ENCODE measurements at places on chromosomes 2 and 18.

- no peak for DNase-seq
Measured at GRCh38 chr18:34647251-34647650, 62.8 kb upstream of the DTNA start.

- DNase-seq, result no peak
Measured at GRCh38 chr2:169104848-169105247, 35.5 kb downstream of the DHRS9 start.

- no peak for DNase-seq
Measured at GRCh38 chr2:119126650-119127049, 31.9 kb downstream of the C1QL2 start.

DNA sequence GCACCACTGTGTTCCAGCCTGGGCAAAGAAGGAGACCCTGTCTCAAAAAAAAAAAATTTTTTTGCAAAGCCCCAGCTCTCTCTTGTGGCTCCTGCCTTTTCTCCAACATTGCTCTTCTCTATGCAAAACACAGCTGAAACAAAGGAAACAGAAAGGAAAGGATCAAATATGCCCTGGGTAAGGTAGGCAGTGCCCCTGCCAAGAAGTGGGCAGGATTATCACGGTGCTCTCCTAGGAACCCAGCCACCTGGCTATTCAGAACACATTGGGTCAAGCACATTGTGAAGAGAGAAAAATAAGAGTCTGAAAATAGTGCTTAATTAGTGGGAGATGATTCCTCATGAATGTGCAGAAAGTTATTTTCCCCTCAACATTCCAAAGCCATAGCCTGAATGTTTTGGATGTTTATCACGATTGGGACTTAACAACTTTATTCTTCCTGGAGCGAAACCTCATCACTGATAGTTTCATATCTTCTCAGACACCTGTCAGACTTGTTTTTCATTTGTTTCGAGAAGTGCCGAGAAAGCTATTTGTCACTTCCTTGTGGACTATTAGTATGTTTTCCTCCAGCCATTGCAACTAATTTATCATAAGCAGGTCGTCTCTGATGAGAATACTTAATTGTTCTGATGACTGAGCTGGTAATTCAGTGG is 42.7 kb upstream of the RPL31 start:
- no peak for DNase-seq

- DNase-seq, result peak; percentile 76
Measured at GRCh38 chr2:137947728-137948336, 16.4 kb upstream of the HNMT start.

DNA sequence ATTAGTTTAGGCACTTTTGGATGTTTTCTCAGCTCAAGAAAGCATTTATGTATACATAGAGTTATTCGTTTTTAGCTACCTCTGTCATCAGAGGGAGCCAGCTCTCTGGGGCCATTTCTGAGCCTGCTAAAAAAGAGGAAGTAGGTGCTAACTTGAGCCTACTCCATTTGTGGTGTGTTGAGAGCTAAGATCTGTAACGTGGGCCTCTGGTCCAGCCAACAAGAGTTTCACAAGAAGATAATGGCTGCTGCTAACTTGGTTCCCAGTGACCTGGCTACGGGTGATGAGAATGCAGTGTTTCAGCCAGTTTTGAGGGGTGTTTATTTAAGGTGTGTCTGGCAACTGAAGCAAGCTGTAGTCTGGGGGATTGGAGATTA is 182.5 kb downstream of the PRKCE start:
- no peak for DNase-seq

GRCh38 chr2:39107156-39107555 is 13.7 kb downstream of the SOS1 start:
- peak; percentile 18 for DNase-seq

GRCh38 chr2:19899985-19900930 is 1.5 kb downstream of the TTC32 start:
- DNase-seq, result peak; percentile 14

GRCh38 chr2:226874749-226875148 is 38.9 kb downstream of the RHBDD1 start:
- no peak for DNase-seq

- no peak for DNase-seq
Measured at GRCh38 chr2:164126960-164127660, 391.3 kb upstream of the FIGN start.

DNA sequence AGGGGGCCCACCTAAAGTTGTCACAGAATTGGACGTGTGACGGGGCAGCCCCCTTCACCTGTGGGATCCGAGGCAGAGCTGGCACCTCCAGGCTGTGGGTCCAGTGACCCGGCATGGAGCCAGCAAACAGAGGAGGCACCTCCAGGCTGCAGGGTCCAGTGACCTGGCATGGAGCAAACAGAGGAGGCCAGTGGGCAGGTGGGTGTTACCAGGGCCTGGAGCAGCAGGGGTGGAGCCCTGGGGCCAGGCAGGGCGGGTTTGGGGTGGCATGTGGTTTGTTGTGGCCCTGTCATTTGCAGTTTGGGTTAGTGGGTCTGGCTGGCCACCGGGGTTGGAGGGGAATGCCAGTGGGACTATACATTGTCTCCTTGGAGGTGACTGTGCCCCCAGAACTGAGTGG is 68.2 kb downstream of the HPCAL1 start:
- DNase-seq, result no peak

DNA sequence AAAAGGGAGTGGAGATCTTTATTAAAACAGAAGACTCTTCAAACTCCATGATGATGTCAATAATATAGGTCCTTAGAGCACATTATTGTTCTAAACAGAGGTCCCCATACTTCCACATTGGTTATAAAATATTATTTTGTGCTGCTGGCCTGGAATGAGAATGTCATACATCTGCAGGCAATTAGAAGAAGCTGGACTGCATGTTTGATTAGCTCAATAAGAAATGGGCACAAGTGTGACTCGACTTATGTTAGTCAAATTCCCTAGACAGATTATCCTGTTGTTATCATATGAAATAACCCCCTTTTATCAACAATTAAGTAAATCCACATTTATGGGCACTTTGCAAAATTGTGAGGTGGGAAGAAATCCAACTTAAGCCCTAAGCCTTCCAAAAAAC is 8.8 kb downstream of the EFEMP1 start:
- no peak for DNase-seq

- DNase-seq, result peak; percentile 18
Measured at GRCh38 chr18:35917043-35917442, 55.4 kb upstream of the RMP24 start.

GRCh38 chr2:62477573-62477972 is 28.4 kb downstream of the TMEM17 start:
- no peak for DNase-seq

GRCh38 chr2:9297807-9298206 is 91.2 kb downstream of the ASAP2 start:
- DNase-seq, result no peak

DNA sequence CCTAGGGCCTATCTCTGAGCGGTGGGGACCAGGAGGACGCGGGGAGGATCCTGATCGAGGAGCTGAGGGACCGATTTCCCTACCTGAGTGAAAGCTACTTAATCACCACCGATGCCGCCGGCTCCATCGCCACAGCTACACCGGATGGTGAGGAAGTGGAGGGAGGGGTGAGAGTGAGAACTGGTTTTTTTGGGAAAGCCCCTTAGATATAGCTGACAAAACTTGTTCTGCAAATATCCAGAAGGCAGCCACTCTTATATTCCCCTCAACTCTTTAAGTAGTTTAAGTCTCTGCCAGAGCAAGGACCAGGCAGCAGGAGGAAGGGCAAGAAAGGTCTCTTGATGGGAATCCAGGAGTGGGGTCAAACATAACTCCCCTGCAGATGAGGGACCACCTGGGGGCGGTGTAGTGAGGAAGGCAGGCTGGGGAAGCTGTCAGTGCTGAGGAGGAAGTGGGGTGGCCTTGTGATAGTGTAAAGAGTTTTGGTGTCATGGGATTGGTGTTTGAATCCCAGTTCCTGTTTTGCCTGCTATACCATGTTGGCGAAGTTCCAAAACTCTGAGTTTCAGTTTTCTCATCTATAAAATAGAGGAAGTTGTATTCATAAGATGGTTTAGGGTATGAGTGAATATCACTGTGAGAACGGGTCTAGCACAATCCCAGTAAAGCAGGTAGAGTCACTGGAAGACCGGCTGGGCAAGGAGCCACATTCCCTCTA is 3.4 kb downstream of the NAGK start:
- peak; percentile 32 for DNase-seq

DNA sequence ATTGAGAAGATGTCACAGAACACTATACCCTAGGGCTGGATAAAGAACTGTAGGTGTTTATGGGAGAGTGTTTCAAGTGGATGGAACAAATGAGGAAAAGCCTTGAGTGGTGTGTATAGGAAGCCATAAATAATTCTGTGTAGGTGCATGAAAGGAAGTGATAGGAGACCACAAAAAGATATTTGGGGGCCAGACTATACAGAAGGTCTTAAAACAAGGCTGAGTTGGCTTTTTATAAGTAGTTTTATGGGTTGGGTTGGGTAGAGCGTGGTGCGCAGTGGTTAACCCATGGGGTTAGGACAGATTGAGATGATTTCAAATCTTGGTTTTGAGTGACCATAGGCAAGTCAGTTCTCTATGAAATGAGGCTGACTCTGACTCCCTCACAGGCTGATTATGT is 110.5 kb downstream of the PKP4 start:
- DNase-seq, result no peak

- DNase-seq, result no peak
Measured at GRCh38 chr2:241350530-241350877, 5.6 kb upstream of the FARP2 start.

DNA sequence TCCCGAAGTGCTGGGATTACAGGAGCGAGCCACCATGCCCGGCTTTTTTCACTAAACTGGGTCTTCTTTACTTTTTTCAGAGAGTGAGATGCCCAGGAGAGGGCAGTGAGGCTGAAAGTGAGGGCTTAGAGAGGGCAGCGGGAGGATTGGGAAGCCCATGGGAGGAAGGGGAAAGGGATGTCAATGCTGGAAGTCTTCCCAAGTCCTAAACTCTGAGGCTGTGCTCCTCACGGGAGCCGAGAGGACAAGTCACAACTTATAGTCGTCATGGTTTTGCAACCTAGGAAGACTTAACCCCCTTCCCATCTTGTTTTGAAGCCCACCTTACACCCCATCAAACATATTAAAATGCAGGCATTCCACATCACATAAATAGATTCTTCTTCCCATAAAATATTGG is 15.1 kb upstream of the MEP1B start:
- no peak for DNase-seq

DNA sequence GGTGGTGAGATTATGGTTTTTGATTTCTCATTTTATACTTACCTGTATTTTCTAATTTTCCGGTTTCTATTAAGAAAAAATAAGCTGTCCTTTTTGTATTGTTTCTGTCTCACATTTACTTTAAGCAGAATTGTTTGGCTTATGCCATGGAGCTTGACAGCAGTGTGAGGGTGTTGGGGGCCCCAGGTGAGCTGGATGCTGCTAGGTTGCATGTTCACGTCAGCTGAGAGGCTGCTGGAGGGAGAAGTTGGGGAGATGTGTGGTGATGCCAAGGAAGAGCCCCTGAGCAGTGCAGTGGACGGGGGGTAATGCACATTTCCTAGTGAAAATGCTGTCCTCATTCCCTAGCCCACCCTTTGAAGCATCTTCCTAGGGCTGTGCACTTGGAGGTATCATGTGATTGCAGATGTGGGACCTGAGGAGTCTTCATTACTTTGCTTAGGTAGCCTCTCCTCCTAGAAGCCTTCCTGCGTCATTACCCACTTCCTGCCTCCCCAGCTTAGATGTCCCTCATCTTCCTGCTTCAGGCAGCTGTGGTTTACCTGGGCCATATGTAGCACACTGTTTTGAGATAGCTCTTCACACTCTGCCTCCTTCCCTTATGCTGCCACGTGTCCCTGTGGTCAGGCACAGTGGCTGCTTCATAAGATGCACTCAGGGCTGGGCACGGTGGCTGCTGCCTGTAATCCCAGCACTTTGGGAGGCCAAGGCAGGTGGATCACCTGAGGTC is 16.2 kb downstream of the ATG16L1 start:
- DNase-seq, result no peak

- DNase-seq, result peak; percentile 72
Measured at GRCh38 chr2:27703638-27704341, 40.1 kb downstream of the SLC4A1AP start.

GRCh38 chr18:26052505-26052904 is 37.9 kb downstream of the SS18 start:
- DNase-seq, result no peak

DNA sequence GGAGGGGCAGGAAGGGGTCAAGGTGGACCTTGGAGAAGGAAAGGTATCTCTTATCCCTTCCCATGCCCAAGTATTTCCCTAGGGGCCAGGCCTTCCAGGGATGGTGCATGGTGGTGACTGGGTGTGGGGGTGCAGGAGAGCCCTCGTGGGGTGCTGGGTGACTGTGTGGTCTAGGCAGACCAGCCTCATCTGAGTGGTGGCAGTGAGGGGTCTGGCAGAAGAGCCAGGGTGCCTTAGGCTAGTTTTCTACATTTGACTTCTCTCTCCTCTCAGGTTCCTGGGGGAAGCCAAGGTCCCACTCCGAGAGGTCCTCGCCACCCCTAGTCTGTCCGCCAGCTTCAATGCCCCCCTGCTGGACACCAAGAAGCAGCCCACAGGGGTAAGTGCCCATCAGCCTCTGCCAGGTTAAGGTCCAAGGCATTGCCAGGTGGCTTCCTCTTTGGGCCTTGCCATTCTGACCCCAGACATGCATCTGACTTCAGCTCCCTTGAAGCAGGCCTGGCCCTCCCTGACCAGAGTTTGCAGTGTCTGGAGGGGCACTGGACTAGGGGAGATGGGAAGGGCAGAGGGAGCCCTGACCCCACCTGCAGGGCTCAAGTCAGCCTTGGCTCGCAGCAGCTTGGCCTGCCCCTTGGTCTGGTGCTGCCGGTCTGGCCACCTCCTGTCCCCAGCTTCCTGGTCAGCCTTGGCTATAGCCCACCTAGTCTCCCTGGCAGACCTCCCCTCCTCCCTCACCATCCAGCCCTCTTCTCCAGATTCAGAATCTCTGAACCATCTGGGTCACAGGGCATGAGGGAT is 49.8 kb downstream of the DYSF start:
- no peak for DNase-seq

GRCh38 chr18:58476022-58476421 is 152.9 kb downstream of the ALPK2 start:
- no peak for DNase-seq

DNA sequence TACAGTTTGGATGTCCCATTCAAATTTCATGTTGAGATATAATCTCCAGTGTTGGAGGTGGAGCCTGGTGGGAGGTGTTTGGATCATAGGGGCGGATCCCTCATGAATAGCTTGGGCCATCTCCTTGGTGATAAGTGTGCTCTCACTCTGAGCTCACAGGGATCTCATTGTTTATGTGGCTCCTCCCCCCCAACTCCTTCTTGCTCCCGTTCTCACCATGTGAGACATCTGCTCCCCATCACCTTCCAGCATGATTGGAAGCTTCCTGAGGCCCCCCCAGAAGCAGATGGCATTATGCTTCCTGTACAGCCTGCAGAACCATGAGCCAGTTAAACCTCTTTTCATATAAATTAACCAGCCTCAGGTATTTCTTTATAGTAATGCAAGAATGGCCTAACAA is 3.0 kb upstream of the INPP1 start:
- no peak for DNase-seq

GRCh38 chr2:189440644-189440946 is 679 bp upstream of the WDR75 start:
- DNase-seq, result no peak

DNA sequence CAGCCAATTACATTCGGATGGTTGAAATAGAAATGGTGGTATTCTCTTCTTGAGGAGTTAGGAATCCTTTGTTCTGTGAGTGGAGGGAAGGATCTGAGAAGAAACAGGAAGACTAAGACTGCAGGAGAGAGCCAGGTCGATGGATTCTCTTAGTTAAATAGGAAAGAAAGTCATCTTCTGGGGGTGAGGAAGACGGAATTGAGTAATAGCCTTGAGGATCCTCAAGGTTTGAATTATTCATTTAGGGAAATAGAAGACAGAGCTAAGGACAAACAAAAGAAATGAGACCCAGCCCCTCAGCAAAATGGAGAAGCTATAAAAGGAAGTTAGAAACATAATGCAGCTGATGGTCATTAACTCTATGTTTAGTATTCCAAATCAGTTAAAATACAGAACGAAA is 1.8 kb downstream of the LAPTM4A start:
- DNase-seq, result no peak

Measured in T47D (cell line).